Cortex of kidney (tissue), 1 donor: ENCODE measurements at places on chromosomes 5 and 9.

GRCh38 chr9:130739081-130739480 is 45.5 kb downstream of the EXOSC2 start:
- DNase-seq, result no peak

DNA sequence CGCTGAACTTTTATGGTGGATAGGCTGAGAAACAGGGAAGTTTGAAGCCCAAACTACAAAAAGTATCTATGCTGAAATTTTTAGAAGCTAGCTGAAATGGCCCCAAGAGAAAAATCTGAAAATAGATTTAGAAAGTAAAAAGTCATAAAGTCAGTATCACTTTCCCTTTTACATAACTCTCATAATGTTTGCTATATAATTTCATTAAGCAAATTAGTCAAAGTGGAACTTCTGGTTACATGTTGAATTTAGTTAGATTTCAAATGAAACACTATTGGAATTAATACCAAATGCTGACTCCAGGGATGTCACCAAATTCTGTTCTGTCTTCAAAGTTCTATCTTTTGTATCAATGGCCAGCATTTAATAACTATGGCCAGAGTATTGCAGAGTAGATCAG is 126.9 kb downstream of the TTC39B start:
- DNase-seq, result no peak

DNA sequence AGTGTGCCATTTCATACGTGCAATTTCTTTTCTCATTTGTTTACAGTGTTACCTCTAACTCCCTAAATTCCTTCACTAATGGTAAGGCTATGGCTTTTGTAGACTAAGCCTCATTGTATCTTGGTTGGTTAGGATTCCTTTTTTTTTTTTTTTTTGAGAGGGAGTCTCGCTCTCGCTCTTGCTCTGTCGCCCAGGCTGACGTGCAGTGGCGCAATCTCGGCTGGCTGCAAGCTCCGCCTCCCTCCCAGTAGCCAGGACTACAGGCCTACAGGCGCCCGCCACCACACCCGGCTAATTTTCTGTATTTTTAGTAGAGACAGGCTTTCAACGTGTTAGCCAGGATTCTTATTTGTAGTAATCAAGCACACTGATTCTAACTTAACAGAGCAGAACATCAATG is 57.7 kb downstream of the SPEF2 start:
- DNase-seq, result no peak

- DNase-seq, result no peak
Observed at GRCh38 chr5:149764086-149764485, 34.0 kb downstream of the PPARGC1B start.

- no peak for DNase-seq
Observed at GRCh38 chr9:126695186-126695585, 81.5 kb downstream of the LMX1B start.

- no peak for DNase-seq
Observed at GRCh38 chr9:99172124-99173091, 49.3 kb downstream of the ALG2 start.

- no peak for DNase-seq
Observed at GRCh38 chr9:121721770-121722169, 70.3 kb downstream of the DAB2IP start.

GRCh38 chr5:172412724-172413286 is 41.5 kb downstream of the SH3PXD2B start:
- no peak for DNase-seq

- no peak for DNase-seq
Observed at GRCh38 chr9:17230646-17231045, 95.8 kb downstream of the CNTLN start.

GRCh38 chr9:123431581-123431980 is 75.6 kb downstream of the CRB2 start:
- DNase-seq, result no peak

- no peak for DNase-seq
Observed at GRCh38 chr5:135662061-135662481, 83.3 kb upstream of the CXCL14 start.

DNA sequence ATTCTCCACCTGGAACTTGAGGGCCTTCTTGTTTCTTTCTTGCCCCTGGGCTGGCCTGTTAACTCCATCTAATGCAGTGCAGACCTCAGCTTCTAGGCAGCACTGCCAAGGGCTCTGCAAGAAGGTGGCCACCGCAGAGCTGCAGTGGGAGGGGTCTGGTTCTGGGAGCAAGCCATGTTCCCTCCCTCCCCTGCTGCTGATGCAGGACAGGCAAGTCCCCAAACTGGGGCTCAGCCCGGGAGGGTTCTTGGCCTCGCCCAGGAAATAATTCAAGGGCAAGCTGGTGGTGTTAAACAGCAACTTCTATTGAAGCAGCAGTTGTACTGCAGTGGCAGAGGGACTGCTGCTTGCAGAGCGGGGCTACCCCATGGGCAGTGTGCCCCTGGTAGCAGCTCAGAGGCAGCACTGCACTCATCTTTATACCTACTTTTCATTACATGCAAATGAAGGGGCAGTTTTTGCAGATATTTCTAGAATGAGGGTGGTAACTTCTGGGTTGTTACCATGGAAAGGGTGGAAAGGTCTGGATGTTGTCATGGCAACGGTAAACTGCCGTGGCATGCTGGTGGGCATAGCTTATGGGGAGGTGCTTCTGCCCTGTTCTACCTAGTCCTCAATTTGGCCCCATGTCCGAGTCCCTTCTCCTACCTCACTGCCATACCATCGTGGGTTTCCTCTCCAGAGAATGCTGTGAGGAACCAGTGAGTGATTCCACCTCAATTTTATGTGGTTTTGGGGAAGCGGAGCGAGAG is 82.1 kb downstream of the WDR41 start:
- DNase-seq, result no peak

- no peak for DNase-seq
Observed at GRCh38 chr5:125657936-125658335, 765.3 kb upstream of the GRAMD2B start.

- DNase-seq, result no peak
Observed at GRCh38 chr9:1698991-1699390, 316.2 kb upstream of the SMARCA2 start.

DNA sequence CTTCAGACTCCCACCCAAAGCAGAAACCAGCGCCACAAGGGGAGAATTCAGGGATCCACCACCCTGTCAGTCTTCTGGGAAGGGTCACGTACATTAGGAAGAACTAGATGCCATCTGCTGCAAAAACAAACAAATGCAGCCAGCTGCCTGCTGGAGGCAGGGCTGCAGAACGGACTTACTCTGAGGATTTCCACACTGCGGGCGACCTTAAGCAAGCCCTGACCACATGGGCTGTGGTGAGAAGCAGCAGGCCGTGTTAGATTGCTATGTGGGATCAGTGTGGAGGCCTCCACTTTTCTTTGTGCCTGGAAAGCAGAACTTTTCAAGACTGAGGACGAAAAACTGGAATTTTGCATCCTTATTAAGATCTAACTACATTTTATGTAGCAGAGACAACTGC is 13.4 kb upstream of the LTC4S start:
- no peak for DNase-seq

DNA sequence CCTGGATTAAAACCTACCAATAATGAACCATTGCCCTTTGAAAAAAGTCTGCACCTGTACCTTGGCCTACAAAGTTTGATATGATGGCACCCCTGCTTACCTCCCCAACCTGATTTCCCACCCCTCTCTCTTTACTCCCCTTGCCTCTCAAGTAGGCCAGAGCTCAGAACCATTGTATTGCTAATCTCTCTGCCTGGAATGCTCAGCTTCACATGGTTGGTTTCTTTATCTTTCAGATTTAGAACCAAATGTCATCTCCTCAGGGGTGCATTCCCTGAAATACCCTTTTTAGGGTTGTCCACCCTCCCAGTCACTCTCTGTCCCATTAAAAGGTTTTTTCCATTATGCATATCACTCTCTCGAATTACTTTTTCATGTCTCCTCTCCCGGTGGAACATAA is 116.6 kb upstream of the VCAN start:
- DNase-seq, result no peak

DNA sequence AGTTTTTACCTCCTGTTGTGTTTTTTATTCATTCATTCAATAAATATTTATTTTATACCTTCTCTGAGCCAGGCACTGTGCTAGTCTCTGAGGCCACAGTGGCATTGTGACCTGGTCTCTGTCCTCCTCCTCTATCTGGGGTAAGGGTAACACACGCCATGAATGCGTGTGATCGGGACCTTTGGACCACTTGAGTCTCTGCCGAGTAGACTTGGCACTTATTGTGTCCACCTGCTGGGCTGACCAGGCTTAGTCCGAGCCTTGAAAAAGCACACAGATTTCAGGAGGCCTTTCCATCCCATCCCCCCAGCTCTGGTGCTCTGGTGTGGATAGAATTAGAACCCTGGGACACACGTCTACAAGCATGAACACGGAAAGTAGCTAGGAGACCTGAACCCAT is 58.7 kb downstream of the ERGIC1 start:
- DNase-seq, result no peak

DNA sequence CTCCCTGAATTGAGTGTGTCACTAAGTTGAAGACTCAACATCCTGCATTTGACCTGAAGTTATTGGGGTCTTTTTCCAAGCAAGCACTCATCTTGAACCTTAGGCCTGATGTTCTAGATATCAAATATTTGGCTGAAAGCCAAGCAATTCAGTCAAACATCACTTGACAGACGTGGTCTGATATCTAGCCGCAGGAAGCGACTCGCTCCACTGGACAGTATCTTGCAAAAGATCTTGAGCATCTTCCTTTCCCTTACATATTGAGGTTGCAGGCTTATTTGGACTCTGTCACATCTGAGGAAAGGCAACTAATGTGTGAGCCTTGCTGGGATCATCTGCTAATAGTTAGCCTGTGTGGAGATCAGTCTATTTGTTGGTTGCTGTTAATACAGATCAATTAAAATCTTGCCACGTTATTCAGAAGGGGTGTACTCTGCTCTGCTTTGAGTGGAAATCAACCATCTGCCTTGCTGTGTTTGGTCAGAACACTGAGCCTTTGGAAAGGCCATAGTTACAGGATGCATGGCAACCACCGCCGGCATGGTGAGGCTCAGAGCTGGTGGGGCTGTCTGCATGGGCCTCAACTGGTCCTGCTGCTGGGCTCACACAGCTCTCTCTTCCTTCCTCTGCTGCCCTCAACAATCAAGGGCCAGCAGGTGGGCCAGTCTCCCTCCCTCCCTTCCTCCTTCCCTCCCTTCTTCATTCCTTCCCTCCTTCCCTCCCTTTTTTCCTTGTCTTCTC is 166.9 kb upstream of the KLF9 start:
- DNase-seq, result no peak

DNA sequence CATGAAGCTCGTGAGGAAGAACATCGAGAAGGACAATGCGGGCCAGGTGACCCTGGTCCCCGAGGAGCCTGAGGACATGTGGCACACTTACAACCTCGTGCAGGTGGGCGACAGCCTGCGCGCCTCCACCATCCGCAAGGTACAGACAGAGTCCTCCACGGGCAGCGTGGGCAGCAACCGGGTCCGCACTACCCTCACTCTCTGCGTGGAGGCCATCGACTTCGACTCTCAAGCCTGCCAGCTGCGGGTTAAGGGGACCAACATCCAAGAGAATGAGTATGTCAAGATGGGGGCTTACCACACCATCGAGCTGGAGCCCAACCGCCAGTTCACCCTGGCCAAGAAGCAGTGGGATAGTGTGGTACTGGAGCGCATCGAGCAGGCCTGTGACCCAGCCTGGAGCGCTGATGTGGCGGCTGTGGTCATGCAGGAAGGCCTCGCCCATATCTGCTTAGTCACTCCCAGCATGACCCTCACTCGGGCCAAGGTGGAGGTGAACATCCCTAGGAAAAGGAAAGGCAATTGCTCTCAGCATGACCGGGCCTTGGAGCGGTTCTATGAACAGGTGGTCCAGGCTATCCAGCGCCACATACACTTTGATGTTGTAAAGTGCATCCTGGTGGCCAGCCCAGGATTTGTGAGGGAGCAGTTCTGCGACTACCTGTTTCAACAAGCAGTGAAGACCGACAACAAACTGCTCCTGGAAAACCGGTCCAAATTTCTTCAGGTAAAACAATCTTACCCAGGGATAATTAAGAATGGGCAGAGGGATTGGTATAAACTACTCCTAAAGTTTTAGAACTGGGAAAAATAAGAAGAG is 12.9 kb downstream of the ITGA1 start:
- DNase-seq, result peak; percentile 28

DNA sequence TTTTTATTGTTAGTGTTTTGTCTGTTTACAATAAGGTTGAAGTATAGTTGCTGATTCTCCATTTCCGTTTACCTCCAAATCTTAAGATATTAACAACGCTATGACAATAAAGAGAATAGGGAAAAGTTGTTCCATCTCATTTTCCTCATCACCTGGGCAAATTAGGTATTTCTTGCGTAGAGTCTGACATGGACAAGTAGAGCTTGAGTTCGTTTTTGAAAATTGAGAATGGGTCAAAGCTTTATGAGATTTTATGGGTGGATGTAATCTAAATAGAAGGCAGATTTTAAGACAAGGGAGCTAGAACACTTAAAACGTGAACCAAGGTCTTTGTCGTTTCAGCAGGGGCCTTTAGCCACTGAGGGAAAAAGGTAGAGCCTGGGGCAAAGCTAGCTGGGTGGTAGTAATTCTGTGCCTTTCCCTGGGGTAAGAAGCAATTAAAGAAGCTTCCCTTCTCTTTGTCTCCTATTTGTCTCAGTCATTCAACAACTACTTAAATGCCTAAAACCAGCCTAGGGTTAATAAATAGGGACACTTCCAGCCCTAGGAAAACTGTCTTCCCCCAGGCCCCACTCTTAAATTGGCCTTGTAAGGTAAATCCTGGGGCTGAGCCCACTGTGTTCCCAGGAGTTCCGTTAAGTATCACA is 551 bp upstream of the CAAP1 start:
- no peak for DNase-seq

DNA sequence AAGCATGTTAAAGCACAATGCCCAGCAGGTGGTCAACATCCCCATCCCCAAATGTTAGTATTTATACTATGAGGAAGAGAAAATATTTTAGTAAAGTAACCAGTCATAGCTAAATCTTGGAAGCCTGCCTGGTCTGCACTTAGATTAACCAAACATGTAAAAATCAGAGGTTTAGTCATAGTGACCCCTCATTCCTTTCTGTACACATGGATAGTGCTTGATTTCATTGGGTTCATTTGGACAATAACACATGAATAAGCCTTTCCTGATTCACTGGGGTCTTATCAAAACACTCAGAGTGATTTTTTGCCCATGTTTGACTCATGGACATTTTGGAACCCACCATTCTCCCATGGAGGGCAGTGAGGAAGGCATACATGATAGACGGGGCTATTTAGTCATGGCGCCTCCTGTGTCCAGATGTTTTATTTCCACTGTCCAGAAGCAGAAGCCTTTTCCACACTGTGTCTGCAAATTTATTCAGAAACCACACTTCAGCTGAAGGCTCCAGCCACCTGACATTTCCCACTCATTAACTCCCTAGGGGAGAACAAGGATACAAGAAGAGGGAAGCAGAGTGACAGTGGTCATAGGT is 32.5 kb downstream of the OR1J1 start:
- DNase-seq, result no peak
